HFFc6 (cell line): ENCODE measurements at places on chromosomes 6 and 20. TPM values are rescaled to one million over a fixed set of nuclear protein-coding genes. Genes with fewer than 3 reads are reported as not detected.

Gene FAM217A
- not detected in 3 replicates for total RNA-seq

Gene BLCAP
- 85.3 to 103 TPM (median 97.9 TPM) in 3 replicates for total RNA-seq

Gene MATN4
- total RNA-seq: 0.08 TPM in 1 of 3 replicates, not detected in the others

Gene RRAGD
- total RNA-seq: not detected in 3 replicates

Gene RFX6
- not detected in 3 replicates for total RNA-seq

Gene PPIL6
- total RNA-seq: 0.44 to 0.48 TPM (median 0.44 TPM) in 3 replicates

Gene SEMG2
- total RNA-seq: not detected in 3 replicates

Gene SLC22A2
- total RNA-seq: not detected in 3 replicates

Gene KCNK17
- not detected in 2 replicates for total RNA-seq

Gene TMC2
- total RNA-seq: not detected in 3 replicates

Gene UQCC2
- 126 and 167 TPM in 2 replicates for total RNA-seq

Gene ANKRD6
- not detected in 3 replicates for total RNA-seq

Gene SMIM28
- not detected in 3 replicates for total RNA-seq

Gene CFAP61
- 0.26 TPM in 1 of 3 replicates, not detected in the others for total RNA-seq
